ENCODE measurements at places on chromosomes 11 and 22.
A peak's percentile ranks its signal among the peaks of the same experiment; 100 is the strongest.

GRCh38 chr11:76796511-76797198 is 13.5 kb downstream of the TSKU start:
- no peak for DNase-seq

DNA sequence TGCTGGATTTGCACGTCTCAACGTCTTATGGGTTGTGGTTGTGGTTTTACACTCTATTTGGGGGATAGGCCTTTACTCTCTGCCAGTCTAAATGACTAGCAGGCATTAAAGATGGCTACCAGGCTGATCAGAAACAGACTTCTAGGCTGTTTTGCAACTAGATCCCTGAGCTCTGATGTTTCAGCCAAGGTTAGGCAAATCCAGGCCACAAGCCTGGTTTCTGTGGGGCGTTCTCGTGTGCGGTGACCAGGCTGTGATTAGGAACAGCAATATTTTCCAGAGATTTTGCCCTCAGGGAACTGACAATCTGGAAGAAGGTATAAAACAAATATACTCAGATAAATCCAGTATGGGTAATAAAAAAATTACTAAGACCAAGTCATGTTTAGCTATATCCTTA is 502.4 kb downstream of the INSC start:
- no peak for DNase-seq

- no peak for DNase-seq
Observed at GRCh38 chr22:23381661-23382427, 198.2 kb downstream of the IGLL1 start.

DNA sequence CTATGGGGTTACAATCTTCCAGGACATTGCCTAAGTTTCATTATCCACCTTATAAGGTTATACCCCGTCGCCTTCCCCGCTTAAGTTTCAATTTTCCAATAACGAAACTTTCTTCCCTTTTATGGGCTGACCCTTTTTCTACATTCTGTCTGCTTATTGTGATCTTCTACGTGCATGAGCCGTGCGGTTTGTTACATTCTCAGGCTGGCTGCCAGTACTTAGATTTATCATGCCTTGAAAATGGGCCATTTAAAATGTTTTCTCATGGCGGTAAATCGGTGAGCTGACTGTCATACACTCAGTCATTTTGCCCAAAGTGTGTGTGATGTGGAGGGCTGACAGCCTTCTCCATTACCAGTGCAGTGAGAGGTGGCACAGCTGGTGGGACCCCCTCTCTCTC is 23.3 kb downstream of the DGCR6L start:
- no peak for DNase-seq

DNA sequence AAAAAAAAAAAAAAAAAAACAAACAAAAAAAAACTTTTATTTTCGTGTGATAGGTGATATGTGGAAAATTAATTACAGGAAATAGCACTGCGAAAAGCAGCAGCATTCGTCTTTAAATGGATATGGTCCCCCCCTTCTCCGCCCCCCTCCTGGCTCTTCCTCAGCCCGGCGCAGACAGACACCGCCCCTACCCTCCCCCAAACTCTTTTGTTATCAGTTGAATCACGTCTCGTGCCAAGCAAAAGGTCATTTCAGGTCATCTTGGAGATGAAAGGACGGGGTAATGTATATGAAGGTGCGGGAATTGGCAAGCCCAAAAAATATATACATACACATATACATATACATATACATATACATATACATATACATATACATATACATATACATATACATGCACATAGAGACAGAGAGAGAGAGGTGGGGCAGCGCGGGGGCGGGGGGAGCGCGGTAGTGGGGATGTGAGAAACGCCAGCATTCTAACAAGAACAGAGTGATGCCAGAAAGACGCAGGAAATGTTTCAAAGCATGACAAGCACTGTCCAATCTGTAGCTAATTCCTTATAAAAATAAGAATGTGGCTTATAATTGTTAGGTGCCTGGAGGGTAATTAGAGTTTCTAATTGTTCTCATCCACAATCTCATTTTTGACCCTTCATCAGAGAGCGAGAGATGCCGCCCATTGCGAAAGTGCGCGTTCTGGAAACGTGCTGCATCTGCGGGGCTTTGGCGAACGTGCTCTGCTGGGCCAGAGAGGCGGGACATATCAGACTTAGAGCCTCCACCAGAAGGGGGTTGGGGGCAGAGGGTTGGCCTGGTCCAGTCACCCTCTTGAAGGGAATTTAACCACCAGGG is 214.5 kb upstream of the UBASH3B start:
- DNase-seq: peak; percentile 3

GRCh38 chr22:49159711-49160110 is 668.0 kb downstream of the BRD1 start:
- DNase-seq: no peak

GRCh38 chr11:66218846-66219620 is 49.4 kb upstream of the RAB1B start:
- DNase-seq: no peak

DNA sequence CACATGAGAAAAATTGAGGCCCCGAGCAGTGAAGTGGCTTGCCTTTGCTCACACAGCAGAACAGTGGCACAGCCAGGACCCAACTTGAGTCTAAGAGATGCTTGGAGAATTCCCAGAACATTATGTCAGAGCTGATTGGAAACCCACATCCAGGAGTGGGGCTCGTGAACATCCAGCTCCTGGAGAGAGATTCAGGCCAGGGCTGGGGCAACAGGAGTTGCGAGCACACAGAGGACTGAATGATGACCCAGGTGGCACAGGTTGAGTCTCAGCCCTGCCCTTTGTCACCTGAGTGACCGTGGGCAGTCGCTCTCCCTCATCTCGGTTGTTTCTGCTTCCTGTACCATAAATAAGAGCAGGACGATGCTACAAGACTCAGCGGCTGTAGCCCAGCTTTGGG is 102.6 kb downstream of the MYO18B start:
- DNase-seq: no peak

DNA sequence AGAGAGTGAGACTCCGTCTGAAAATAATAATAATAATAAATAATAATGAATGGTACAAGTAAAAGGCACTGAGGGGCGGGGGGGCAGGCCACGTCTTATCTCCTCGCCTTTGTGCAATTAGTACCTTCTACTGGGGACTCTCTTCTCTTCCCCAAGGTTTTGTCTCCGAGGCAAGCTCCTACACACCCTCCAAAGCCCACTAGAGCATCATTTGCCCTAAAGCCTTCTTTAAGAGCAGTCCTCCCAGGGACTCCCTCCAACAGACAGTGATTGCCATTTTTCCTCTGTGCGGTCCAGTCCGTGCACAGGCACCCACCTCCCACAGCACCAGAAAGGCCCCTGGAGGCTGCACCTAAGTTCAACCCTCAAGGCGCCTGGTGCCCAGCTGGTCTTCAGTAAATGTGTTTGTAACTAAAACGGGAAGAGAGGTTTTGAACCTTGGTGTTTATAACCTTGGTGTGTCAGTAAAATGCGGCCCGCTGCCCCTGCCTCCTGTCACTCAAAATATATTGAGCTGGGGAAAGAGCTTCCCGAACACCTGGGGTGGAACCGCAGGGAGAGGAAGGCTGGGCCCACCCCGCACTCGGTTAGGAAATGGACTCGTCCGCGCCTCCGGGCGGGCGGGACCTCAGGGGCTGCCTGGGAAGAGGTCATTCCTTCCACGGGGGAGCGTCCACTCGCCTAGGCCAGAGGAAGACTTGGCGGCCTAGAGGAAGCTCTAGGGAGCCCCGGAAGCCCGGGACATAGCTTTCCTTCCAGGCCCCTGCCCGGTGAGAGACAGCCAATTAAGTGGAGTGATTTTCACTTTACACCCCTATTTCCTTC is 4.7 kb upstream of the KDELR3 start:
- no peak for DNase-seq

DNA sequence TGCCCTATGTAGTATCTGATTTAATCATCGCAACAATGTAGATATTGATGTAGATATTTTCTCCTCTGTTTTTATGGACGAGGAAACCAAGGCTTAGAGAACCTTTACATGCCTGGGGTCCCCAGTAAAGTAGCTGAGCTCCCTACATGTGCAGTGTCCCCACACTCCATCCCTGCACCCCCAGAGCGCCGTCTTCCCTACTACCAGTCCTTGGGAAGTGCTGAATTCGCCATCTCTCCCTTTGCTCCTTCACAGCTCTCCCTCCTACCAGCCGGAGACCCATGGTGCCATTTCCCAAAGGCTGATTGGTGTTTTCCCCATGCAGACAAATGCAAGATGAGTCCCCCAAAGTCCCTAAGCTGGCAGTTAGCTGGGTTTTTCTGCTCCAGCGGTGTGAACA is 86.0 kb downstream of the CEP164 start:
- DNase-seq: no peak

DNA sequence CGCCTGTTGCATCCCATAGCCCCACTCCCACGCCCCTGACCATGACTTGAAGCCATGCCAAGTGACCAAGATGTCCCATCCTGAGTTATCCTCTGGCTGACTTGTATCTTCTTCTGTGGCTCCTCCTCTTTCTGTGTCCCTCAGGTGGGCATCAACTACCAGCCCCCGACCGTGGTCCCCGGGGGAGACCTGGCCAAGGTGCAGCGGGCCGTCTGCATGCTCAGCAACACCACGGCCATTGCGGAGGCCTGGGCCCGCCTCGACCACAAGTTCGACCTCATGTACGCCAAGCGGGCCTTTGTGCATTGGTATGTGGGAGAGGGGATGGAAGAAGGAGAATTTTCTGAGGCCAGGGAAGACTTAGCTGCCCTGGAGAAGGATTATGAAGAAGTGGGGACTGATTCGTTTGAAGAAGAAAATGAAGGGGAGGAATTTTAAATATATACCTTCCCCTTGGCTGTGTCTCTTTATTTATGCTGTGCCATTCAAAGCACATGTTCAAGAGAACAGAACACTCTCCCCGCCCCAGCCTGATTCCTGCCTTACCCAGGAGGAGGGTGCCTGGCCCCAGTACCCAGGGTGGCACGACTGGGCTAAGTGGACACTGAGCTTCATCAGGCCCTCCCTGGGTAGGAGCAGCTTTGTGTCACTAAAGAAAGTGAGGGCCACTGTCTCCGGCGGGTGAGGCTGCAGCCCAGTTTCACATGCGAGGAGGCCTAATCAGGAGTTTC is 19.1 kb upstream of the USP18 start:
- no peak for DNase-seq

DNA sequence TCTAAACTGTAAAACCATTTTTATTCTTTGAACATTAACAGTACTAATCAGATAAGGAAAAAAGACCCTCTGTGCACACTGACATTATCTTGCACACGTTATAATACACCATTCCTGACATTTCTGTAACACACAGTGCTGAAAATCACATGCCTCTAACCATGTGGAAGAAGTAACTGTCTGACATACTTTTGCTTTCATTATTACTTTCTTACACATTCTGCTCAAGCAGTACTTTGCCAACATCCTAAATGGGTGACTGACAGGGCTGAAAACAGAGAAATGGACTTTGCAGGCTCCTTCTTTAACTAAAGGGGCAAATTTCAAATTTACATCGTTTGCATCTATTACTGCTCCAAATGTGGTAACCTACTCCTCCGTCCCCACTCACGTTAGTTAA is 22.8 kb upstream of the TP53AIP1 start:
- no peak for DNase-seq

DNA sequence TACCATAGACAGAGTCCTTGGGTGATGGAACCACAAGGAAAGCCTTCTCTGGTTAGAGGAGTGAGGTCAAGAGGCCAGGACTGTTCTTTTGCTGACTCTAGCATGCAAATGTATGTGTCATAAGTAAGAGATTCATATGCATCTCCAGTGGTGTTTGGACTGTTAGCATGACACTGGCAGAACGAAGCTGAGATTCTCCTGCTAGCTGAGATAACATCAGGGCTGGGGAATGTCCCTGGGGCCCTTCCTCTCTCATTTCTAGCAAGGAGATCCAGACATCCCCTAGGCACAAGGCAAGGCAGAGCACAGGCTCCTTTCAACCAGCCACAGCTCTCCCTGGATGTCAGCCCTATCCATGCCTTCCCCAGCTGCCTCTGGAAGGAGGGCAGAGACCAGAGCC is 711.3 kb downstream of the OPCML start:
- DNase-seq: peak; percentile 96

GRCh38 chr22:44646668-44647067 is 55.3 kb upstream of the PRR5 start:
- DNase-seq: no peak

DNA sequence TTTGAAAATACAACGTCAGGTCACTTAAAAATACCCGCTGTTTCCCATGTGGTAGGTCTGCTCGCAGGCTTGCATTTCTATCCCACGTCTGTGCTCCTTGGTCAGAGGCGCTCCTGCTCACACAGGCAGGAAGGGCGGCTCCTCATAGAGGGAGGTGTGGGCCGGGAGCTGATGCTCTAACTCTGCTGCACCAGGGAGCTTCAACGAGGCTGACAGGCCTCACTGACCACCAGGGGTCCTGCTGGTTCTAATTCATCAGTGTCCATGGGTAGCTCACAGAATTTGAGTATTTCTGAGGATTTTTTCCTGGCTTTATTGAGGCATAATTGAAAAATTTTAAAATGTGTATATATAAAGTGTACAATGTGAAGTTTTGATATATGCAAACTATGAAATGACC is 68.5 kb downstream of the PIWIL3 start:
- no peak for DNase-seq

DNA sequence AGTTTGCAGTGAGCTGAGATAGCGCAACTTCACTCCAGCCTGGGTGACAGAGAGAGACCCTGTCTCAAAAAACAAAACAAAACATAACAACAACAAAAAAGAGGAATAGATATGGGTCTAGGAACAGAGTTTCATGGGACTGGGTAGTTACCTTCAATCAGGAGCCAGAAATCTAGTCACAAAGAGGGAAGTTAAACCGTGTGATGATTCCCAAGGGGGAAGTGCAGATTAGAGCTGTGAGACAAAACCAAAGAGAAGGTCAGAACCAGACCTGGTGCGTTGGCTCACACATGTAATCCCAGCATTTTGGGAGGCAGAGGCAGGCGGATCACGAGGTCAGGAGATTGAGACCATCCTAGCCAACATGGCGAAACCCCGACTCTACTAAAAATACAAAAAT is 42.1 kb upstream of the LARGE1 start:
- DNase-seq: no peak

DNA sequence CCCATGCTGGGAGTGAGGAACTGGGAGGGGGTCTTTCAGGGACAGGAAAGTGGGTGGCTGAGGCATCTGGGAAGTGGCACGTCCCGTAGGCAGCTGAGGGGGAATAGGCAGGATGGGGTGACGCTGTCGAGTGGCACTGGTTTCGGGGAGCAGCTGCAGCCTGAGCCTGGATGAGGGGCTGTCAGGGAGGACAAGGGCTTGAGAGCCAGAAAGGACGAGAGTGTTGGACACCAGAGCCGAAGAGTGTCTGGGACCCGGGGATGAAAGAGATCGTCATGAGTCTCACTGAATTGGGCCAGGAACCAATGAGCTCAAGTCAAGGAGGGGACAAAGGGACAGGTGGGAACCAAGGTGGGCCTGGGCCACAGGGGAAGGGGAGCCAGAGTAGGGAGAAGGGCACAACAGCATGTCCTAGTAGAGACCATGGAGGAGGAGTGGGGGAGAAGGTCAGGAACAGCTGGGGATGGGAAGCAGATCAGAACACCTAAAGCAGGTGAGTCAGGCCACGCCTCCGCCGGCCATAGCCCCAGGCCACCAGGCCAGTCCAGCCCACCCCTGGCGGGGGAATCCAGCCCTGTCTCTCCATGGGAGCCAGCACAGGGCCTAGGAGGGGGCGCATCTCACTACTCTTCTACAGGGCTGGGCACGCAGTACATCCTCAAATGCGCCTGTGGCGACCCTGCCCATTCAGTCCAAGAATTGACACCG is 4.2 kb downstream of the RAB3IL1 start:
- DNase-seq: no peak

Measured in fibroblast of skin of back (primary cell).